T-cell (primary cell): ENCODE measurements at places on chromosomes 5 and 9. TPM values are rescaled to one million over a fixed set of nuclear protein-coding genes. Genes with fewer than 3 reads are reported as not detected.

Gene CYLC2
- not detected for total RNA-seq

Gene S1PR3
- total RNA-seq, result 0.10 TPM

Gene SPATA31D4
- not detected for total RNA-seq

Gene CNTNAP3
- not detected for total RNA-seq

Gene FLT4
- total RNA-seq, result 5.4 TPM

Gene KIF4B
- not detected for total RNA-seq
